ENCODE measurements at places on chromosomes 16 and 17.

DNA sequence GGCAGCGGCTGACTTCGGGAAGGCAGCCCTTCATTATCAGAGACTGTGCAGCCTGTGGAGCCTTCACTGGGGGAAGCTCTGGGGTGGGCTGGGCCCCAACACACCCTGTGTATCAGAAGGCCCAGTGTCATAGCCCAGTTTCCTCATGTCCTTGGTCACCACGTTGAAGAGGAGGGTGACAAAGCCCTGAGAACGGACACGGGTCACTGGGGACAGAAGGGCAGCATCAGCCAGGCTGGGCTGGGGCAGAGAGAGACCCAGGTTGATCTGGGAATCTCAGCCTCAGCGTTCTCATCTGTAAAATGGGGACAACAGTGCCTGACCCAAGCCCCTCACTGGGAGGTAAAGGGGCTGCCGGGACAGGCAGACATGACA is 19.3 kb downstream of the B9D1 start:
- DNase-seq, result no peak

DNA sequence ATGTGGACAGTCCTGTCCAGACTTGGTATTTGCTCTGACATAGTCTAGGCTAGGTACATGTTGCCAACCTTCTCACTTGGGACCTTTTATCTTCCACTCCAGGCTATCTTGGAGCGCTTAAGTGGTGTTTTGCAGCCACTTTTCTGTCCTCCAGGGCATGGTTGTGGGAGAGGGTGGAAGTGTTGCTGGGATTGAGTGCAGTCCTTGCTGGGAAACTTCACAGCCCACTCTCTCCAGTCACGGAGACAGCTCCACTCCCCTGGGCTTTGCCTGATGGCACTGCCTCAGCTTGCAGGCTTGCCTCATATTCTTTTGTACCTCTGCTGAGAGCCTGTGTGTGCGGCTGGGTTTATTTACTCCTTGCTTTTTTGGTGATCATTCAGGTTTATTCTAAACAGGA is 17.4 kb downstream of the RPA1 start:
- DNase-seq, result no peak

- DNase-seq, result no peak
Observed at GRCh38 chr17:171871-172270, 9.6 kb downstream of the DOC2B start.

GRCh38 chr17:80860101-80860671 is 131.5 kb upstream of the CHMP6 start:
- DNase-seq, result no peak

DNA sequence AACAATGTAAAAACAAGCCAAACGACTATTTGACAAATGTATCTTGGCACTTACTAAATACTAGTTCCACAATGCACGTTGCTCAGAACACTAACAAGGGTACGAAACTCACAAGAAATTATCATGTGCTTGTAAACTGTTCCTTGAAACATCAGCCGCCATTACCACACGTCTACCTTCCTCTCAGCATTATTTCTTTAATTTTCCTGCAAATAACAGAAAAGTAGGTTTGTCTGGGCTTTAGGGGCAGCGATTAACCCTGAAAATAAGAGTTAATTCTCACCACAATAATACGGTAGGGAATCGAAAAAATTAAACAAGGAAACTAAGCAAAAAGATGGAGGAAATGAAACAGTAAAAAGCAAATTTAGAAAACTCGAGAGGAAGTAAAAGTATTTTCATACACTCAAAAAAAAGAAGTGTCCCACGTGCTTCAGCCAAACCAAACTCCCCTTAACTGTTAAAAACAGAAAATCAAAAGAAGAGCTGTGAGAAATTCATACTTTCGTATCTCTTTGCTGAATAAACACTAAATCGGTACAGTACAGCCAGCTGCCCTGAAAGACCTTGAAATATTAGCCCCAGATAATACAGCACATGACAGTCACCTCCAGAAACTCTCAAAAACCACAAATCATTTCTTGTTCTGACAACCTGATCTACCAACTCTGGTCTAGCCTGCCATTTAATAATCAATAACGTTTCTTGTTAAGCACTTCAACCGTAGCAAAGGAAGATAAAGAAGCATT is 1.2 kb downstream of the ARHGAP17 start:
- DNase-seq, result no peak

DNA sequence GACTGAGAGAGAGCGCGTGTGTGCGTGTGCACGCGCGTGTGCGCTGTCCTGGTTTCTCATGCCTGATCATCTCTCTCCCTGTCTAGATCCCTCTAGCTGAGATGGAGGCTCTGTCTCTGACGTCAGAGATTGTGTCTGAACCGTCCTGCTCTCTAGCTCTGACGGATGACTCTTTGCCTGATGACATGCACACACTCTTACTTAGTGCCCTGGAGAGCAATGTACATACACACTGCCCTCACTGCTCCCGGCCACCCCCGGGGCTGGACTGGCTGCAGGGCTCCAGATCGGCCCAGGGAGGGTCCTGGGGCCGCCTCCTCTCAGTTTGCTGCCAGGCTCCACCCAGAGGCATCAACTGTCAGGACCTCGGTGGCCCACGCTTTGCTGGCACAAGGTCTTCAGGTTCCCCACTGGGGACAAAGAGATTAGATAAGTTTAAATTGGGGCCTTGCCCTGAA is 13.1 kb upstream of the ABCC3 start:
- no peak for DNase-seq

GRCh38 chr17:77746896-77747554 is 211.5 kb upstream of the TNRC6C start:
- DNase-seq, result no peak

- DNase-seq, result peak; percentile 53
Observed at GRCh38 chr16:88691924-88692560, 5.7 kb upstream of the SNAI3 start.

DNA sequence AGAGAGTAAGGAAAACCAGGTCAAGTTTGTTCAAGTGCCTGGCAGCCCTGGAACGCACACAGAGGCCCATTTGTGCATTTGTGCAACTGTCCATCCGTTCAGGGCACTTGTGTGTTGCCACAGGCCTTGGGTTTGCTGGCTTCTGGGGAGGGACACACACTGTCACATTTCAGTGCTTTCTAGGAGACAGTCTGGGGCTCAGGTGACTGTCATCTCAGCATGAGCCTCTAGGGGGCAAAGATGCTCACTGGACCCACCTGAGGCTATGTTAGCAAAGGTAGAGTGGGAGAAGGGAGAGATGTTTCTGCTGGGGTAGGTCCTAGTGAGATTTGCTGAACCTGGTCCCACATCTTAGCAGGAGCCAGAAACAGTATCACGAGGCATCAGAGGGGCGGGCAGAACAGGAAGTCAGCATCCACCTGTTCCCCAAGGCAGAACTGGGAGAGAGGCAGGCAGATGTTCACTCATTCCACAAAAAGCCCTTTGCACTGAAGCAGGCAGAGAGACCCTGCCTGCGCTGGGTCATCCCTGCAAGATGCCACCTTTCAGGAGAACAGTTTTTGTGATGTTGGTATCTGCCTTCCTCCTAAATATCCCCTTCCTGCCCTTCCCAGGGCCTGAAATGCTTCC is 48.5 kb downstream of the RAI1 start:
- peak; percentile 71 for DNase-seq

GRCh38 chr16:54265575-54266107 is 20.9 kb downstream of the IRX3 start:
- DNase-seq, result no peak

DNA sequence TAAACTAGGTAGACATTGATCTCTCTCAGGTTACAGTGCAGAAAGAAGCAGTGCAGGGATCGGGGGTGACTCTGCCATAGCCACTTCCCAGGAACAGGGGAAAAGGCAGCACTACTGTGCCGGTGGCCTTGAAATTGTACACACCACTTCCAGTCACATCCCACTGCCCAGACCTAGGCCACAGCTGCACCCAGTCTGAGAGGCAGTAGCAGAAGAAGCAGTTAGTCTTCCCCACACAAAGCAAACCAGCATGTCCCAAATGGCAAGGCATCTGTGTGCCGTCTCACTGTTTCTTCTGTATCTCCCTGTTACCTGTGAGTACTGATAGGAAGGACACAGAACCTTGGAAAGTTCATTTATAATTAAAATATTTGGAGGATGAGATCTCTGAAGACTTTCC is 47.0 kb downstream of the TMC6 start:
- no peak for DNase-seq

- DNase-seq, result no peak
Observed at GRCh38 chr16:81415751-81416150, 28.9 kb upstream of the CMIP start.

DNA sequence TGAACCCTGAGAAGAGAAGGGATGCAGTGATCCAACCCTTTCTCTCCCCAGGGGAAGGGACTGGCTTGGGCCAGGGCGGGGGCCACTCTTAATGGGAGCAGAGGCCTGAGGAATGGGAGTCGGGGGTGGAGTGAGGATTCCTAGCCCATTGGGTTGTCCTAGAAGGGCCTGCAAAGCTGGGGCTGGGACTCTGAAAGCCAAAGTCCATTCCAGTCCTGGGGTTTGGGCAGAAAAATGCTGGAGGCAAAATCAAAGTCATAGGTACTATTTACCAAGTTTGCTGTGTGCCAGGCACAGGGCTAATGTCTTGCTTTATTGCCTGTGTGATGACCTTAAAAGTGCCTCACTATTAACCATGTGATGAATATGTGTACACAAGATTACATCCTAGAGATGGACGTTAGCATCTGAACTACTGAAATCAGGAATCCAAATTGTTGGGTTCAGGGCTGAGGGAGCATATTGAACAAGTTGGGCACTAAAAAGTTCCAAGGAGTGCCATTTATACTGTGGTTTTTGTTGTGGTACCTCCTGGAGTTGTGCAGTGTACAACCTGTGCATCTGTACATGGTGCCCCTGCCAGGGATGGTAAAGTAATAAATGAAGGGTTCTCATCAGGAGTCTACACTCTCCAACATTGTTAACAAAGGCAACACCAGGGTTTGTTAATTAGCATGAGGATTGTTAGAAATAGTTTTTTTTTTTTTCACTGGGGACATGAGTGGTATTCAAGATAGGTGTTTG is 84.4 kb upstream of the NKD1 start:
- no peak for DNase-seq

DNA sequence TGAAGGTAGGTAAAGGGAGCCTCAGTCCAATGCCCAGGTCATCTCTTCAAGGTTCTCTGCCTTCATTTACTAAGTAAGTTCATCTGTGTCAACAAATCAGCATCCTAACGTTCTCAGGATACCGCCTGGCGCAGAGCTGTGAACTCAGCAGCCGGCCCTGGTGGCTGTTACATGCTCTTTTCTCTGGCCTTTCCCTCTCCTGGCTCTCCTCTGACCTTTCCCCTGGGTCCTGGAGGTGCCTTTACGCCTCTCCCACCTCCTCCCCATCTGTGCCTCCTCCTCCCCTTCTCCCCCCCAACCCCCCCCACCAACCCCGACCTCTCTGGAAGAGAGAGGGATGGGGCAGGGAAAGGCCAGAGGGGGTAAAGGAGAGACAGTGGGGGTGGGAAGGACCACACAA is 19.5 kb downstream of the COTL1 start:
- DNase-seq, result peak; percentile 37

DNA sequence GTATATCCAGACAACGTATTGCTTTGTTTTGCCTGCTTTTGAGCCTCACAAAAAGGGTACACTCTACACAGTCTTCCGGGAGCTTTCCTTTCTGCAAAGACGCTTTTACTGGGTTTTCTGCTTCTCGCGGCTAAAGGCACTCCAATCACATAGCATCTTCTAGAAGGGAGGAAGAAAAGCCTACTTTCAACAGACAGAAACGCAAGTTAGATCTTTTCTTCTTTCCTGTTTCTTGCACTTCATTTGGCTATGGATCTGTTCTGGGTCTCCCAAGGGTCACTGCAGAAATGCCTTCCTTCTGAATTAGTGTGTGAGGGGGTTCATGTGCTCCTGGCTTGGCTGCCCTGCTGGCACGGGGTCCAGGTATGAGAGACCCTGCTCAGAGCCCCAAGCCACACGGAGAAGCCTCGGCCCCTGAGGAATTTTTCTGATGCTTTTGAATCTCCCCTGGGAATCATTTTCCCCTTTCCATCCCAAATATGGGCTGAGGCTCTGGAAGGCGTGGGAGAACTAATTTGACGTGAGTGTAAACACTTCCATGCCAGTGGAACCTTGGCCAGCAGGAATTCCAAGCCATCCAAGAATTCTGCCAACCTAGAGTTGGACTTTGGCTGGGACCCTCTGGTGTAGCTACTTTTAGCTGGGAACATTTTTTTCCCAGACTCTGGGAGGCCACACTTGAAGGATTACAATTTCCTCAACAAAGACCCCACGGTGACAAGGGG is 49.6 kb upstream of the NKD1 start:
- no peak for DNase-seq

Data from activated T-cell treated with anti-CD3 and anti-CD28 coated beads, Interleukin-2, amount 50 U/mL, for 1 hour (primary cell).